ENCODE measurements at places on chromosomes 5 and 9. TPM values are rescaled to one million over a fixed set of nuclear protein-coding genes. Genes with fewer than 3 reads are reported as not detected.

The IL13 gene
- not detected for total RNA-seq

The SAXO1 gene
- total RNA-seq = 0.06 TPM

DNA sequence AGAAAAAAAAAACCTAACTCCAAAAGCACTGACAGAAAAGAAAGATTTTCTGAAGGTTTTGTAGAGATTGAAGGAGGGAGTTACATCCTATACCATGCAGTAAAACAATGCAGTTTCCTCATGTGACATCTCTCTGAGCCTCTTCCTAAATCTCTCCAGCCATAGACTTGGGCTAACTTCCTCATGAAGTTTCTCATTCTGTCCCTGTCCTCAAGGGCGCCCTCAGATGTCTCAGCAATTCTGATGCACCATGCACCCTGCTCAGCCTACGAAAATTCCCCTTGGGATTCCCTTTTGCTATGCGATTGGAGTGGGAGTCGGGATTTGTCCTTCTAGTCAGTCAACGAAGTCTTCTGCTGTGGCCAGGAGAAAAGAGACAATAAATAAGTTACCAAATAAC is 68.9 kb downstream of the FAT2 start:
- DNase-seq = no peak

- no peak for DNase-seq
Measured at GRCh38 chr9:107180206-107180605, 102.9 kb upstream of the RAD23B start.
